MV-4-11 (cell line): ENCODE measurements at places on chromosomes 7 and 10.

DNA sequence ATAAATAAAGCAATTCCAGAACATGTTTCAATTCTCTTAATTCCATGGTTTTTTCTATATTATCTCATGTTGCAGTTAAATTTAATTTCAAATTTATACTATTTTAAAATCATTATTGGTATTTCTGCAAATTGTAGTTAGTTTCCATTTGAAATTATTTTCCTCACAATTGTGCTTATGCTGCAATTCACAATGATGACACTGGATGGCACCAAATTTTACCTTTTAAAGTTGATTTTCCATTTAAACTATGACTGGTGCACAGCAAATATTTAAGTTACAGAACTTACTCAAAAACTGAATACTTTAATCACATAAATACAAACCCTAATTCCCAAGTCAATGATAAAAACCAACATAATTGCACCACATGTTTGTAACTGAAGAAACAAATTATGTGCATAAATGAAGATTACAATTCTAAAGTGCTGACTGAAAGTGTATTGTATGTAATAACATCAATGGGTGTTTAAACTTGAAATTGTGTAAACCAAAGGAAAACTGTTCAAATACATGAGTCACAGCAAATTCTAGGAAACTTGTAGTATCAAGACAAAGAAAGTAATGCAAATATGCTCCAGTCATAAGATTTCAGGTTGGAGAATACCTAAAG, 75.3 kb upstream of the AASS start:
- no peak for DNase-seq

- no peak for DNase-seq
Measured at GRCh38 chr10:101906586-101907183, 63.1 kb upstream of the KCNIP2 start.

DNA sequence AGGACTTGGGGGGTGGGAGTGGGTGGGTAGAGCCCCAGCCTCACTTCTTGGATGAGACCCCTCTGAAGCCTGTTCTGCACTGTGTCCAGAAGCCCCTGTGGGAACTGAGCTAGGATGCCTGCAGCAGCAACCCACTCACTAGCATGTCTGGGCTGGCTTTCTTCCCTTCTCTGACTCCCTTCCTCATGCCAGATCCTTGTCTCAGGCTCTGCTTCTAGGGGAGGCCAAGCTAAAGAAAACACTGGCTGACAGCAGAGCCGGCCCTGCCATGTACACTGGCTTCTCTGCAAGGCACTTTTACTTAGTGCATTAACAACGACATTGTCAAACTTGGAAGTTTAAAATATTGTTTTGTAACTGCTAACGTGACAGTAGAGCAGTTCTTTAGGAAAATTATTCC, 50.2 kb downstream of the ARHGAP22 start:
- no peak for DNase-seq

- no peak for DNase-seq
Measured at GRCh38 chr10:122170802-122171201, 100.3 kb upstream of the BTBD16 start.

DNA sequence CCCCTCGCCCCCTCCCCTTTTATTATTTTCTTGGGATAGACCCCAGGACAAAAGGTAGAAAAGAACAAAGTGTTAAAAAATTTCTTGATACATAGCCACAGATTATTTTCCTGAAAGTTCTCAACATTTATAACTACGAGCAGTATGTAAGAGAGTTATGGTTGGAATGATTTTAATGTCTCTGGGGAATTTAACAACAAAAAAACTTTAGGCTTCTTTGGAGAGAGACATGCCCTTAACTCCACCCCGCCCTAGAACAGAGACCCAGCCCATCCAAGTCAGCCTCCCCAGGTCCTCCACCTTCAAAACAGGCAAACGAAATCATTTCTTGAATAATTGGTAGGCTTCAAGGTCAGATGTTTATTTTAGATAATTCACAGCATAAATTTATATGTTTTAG, 97.1 kb downstream of the TCF7L2 start:
- DNase-seq: no peak
